ENCODE measurements at places on chromosomes 12 and 14.

GRCh38 chr14:76134231-76134630, 17.5 kb upstream of the GPATCH2L start:
- no peak for DNase-seq

DNA sequence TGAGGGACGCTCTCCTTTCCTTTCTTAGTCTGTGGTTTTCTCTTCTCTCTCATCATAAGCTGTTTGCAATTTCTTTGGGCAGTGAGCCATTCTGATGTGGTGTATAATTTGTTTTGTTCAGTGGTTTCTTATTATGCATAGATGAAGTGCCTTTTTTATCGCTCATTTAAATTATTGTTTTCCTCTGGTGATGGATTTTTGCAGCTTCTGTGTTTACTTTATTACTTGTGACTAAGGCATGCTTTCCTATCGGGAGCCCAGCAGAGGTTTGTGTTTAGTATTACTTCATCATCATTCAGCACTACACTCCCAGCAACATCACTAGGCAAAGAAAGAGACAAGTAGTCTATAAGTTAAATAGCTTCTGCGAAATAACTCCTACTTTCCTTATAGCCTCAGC, 586.6 kb upstream of the NOVA1 start:
- no peak for DNase-seq

- DNase-seq, result no peak
These were observed 2.7 kb downstream of the NCKAP5L start for GRCh38 chr12:49825360-49825970.

DNA sequence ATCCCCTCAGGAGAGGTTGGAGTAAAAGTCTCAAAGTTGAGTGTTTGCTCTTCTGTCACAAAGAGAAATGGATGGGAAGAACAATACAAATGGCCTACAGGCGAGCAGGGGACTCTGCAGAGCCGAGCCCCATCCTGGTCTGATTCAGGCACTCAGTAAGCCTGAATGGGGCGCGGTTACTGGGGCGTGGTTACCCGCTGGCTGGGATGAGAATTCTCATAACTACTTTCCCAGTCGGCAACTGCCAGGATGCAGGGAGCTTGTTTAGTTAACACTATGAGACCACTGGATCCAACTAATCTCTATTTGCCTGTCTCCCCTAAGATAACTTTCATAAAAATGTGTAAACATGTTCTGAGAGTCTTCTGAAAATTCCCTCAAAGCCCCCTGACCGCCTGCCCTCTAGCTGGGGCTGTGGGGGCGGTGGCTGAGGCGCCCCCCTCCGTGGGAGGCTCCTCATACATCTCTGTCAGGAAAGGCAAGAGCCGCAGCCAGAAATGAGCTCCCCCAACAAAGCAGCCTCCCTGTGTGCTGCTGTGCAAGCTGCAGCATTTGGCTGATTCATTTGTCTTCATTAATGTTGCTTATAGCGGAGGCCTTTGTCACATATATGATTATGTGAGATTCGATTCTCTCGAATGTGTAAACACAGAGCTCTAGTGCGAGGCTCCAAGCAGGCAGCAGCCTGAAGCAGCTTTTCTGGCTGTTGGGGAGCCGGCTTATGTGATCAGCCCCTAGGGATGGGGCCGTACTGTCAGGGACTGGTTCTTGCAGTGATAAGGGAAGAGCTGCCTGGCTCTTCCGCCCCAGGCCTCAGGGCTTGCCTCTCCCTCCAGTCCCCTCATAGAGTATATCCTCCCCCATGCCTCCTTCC, 126.1 kb upstream of the ARHGAP5 start:
- DNase-seq, result no peak

DNA sequence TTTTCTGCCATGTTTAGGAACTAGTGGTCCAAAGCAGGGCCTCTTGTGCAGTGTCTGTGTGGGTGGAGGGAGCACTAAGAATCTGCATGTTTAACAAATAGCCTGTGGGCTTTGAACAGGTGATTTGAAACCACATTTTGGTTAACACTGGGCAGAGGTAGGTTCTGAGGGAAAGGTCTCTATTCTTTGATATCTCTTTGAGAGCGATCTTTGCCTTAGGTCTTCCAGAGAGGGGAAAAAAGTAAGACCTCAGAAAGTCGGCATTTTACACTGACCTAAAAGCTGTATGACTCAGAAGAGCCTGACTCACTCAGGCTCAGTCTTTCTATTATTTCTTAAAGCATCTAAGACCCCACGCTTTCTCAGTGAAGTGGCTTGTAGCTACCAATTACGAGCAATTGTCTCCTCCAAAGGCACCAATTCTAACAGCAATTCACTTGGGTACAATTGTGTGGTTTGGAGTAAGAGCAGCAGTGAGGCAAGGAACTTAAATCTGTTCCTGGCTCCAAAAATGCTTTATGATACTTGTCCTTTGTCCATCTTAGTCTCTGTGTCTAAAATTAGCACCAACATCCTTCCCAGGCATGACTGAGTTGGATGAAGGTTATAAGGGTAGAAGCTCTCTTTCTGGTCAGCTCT, 8.8 kb downstream of the EIF2B2 start:
- no peak for DNase-seq

DNA sequence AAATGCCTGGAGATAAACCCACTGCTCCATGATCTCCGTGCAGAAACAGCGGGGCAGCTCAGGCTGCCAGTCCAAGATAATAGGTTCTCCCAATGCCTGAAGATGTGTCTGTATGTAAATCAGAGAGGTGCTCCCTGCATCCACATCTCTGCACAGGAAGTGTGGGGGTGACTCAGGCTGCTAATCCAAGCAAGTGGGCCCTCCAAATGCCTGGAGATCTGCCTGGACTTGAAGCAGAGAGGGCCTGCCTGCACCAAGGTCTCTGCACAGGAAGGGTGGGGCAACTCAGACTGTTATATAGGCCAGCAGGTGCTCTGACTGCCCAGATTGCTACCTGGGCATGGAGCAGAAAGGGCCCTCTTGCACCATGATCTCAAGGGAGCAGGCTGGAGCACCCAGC, 504.7 kb downstream of the LRFN5 start:
- no peak for DNase-seq

GRCh38 chr12:9273276-9273675, 65.1 kb upstream of the PZP start:
- no peak for DNase-seq

DNA sequence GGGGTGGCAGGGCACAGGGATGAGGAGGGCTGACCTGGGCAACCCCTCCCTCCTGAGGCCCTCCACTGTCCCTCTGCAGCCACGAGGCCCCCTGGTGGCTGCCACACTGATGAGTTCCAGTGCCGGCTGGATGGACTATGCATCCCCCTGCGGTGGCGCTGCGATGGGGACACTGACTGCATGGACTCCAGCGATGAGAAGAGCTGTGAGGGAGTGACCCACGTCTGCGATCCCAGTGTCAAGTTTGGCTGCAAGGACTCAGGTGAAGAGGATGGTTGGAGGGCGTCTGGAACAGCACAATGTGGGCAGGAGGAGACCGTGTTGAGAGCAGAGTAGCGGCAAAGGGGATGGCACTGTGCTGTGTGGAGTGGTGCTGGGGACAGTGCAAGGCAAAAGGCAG, 25.7 kb upstream of the LRP1-AS start:
- DNase-seq, result no peak

Data from stimulated activated CD8-positive, alpha-beta memory T cell treated with anti-CD3 and anti-CD28 coated beads, Interleukin-4, amount 100 ng/mL, for 1 hour (primary cell).